ENCODE measurements at places on chromosomes 6 and 20.

DNA sequence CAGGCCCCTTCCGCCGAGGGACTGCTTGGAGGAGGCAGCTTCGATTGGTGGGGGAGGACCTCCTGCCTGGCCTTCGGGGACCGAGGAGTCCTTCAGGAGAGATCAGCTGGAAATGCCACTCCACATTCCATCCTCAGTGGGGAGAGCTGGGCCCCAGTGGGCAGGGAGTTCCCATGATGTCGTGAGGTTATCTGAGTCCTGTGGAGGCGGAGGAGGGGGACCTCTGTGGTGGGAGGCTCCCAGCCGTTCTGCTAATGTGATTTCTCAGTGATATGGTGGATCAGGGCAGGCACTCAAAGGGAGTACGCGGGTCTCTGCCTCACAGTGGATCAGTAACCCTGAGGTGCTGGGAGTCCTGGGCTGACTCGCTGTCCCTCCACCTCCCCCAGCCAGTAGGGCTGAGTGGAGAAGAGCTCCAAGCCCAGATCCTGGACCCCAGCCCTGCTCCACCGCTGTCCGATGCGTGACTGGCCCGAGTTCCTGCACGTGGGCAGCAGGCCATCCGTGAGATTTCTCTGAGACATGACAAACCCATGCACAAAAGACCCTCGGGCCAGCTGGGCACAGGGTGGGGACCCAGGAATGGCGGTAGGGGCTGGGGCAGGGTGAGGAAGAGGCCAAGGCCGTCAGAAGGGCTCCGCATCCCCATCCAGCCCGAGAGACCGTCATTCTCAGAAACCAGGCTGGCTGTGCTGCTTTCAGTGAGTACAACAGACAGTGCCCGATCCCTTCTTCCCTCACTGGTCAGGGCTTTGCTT, 195.8 kb downstream of the TAF4 start:
- DNase-seq, result no peak

GRCh38 chr20:47317127-47317895, 39.2 kb downstream of the ZMYND8 start:
- DNase-seq, result peak; percentile 97

- no peak for DNase-seq
Measured at GRCh38 chr20:48829940-48830339, 2.1 kb upstream of the PREX1 start.

DNA sequence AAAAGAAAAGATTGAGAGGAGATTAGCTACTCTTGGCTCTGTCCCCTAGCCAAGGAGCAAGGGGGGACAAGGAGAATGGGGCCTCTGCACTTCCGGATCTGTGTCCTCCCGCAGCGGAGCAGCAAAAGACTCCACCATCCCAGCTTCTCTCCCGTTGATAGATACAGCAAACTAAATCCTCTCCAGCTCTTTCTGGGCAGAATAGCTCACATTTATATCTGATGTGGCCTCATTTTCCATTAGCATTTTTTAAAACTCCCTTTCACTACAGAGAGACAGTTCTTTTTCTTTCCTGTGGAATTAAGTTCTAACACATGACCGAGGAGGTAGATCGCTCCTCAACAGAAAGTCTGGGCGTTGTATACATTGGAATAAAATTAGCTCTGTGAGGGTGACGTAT, 260.9 kb upstream of the SOX4 start:
- DNase-seq, result no peak

DNA sequence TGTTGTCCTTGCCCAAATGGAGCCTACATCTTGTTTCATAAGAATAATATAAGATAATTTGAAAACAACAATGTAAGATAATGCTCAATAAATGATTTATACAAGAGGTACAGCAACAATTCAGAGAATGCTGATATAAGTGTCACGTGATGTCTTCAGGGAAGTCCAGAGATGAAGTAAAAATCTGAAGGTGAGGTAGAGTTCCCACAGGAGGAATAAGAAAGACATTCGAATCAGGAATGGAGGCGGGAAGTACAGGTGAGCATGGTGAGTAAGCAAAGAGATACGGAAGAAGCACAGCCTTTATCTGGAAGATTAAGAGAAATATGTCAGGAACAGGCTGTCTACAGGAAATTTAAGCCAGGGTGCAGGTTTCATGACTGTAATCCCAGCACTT, 165.9 kb upstream of the MARCKS start:
- no peak for DNase-seq

DNA sequence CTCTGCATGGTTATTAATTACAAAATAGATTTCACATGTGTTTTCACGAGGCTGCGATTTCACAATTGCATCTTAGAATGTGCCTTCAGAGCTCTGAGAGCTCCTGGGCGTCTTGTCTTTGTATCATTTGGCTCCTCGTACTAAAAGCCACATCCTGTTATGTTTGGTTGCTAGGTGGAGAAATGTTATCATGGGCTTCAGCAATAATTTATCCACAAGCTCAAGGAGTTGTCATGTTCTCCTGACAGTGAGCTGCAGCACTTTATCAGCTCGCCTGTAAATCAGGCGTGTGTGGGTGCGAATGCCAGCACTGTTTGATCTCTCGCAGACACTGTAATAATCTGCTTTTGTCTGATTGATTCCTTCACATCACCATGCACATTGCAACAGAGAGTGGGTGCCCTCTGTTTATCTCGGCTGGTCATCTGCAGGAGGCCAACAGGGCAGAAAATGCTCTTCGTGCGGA, 218.6 kb upstream of the ZFP64 start:
- DNase-seq, result peak; percentile 64

DNA sequence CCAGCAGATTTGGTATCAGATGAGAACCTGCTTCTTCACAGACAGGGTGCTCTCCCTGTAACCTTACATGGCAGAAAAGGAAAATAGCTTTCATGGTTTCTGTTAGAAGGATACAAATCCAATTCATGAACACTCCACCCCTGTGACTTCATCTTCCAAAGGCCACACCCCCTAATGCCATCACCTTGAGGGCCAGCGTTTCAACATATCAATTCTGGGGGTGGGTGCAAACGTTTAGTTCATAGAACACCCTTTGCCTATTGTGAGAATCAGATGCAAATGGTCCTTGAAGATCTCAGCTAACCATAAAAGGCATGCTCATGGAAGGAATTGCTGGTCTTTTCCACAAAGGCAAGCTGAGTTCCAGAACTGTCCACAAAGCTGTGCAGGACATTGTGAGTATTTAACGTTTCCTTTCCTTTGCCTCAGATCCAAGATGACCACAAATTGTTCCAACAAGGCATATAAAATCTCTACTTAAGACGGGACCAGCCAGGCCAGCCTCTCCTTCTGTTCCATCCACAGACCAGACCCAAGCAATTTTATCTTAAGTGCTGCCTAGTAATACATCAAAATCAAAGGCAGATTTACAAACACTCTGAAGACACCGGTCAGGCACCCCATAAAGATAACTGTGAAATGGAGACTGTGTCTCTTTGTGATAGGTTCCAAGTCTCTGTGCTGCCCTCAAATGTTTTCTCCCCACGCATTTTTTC, 34.7 kb upstream of the SSTR4 start:
- no peak for DNase-seq

- peak; percentile 85 for DNase-seq
Measured at GRCh38 chr20:6583134-6583738, 184.2 kb upstream of the BMP2 start.

- DNase-seq, result peak; percentile 60
Measured at GRCh38 chr20:4195499-4195898, 180.1 kb upstream of the RNF24 start.

- DNase-seq, result no peak
Measured at GRCh38 chr6:21592953-21593352, 598 bp upstream of the SOX4 start.

DNA sequence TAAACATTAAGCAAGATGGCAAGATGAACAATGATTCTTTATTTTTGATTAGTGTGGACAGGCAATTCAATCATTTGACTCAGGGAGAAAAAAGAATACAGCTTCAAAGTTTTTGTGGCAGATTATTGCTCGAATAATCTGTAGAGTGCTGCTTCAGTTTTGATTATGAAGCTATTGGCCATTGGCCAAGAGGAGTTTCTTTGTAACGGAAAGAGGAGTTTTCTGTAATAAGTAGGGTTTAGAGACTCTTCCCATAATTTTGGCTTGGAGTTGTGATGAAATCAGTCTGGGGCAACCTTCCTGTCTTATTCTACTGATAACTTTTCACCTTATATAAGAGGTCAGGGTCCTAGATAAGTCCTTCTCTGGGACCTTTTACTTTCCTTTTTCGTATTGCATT, 256.7 kb upstream of the RAB32 start:
- no peak for DNase-seq

GRCh38 chr20:59024111-59024530, 4.9 kb downstream of the TUBB1 start:
- DNase-seq, result no peak

- no peak for DNase-seq
Measured at GRCh38 chr6:5191222-5191621, 69.5 kb downstream of the LYRM4 start.

- no peak for DNase-seq
Measured at GRCh38 chr6:135395136-135395535, 102.4 kb downstream of the AHI1 start.

DNA sequence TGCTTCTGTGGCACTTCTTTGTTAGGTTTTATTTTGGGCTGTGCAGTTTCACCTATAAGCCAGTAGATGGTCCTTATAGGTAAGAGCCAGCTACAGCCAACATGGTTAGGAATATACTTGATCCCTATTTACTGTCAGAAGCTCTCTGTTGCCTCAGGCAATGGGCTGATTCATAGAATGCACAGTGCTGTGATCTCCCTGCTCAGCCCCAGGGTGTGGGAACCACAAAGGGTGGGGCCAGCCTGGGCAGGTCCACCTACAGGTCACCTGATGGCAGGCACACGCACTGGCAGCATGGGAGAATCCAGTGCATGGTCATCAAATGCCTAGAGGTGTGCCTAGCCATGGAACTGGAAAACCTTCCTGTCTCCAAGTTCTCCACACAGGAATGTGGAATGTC, 191.9 kb downstream of the MOXD1 start:
- peak; percentile 47 for DNase-seq

- DNase-seq, result peak; percentile 27
Measured at GRCh38 chr20:25233016-25233772, 14.7 kb upstream of the PYGB start.

GRCh38 chr6:137815692-137816091, 51.4 kb upstream of the TNFAIP3 start:
- no peak for DNase-seq

- DNase-seq, result no peak
Measured at GRCh38 chr20:20321134-20321533, 46.8 kb upstream of the INSM1 start.

GRCh38 chr6:168225471-168225911, 94.1 kb downstream of the DACT2 start:
- DNase-seq, result peak; percentile 77

DNA sequence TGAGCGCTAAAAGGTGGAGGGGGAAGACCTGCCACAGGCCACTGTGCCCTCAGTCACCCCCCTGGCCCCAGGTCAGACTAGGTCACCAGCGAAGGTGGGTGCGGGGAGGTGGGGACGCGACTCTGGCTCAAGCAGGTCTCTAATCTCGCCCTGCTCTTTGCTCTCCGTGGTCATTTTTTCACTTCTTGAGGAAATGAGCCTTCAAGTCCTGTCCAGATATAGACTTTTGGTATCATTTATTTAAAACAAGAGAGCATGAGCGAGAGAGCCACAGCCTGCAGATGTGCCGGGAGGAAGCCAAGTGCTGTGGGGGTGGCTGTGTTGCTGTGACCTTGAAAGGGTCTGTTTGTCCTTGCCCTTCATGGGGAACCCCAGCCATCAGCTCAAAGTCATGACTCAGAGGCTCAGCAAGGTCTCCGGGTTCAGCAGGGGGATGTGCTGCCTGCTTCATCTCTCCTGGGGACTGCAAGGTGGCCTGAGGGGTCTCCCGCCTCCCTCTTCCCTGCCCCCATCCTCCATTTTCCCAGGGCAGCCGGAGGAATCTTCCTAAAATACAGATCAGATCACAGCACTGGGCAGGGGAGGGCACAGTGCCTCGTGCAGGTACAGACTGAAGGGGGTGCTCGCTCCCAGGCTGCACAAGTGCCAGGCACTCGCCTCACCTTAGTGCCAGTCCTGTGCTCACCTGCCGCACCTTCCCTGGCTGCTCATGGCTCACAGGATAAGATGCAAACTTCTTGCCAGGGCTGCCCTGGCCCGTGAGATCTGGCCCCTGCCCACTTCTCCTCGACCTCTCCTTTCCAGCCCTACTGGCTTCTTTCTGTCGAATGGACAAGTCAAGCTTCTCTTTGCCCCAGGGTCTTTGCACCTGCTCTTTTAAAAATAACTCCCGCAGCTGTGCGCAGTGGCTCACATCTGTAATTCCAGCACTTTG, 26.5 kb downstream of the SULF2 start:
- no peak for DNase-seq

GRCh38 chr6:108166664-108167448, 1.0 kb downstream of the NR2E1 start:
- DNase-seq, result no peak

GRCh38 chr6:105153676-105154075, 26.1 kb downstream of the POPDC3 start:
- DNase-seq, result no peak

- DNase-seq, result no peak
Measured at GRCh38 chr6:25392372-25392771, 113.2 kb downstream of the CARMIL1 start.

DNA sequence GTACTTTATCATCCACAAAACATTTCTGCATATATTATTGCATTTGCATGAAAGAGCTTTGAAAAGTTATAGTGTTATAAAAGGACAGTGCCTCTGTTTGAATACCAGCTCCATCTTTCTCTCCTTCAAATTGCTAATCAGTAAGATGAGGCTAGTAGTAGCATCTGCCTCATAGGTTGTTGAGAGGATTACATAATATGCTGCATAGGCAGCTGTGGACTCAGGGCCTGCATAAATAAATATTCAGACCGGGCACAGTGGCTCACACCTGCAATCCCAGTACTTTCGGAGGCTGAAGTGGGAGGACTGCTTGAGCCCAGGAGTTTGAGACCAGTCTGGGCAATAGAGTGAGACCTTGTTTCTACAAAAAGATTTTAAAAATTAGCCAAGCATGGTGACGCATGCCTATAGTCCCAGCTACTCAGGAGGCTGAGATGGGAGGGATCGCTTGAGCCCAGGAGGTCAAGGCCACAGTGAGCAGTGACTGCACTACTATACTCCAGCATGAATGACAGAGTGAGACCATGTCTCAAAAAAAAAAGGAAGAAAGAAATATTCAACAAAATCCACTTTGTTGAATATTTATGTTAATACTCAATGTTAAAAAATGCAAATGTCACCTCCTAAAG, 18.3 kb upstream of the SEC63 start:
- no peak for DNase-seq

GRCh38 chr6:7260291-7261031, 52.5 kb downstream of the SSR1 start:
- DNase-seq, result peak; percentile 18

GRCh38 chr6:144855375-144855774, 570.2 kb downstream of the UTRN start:
- no peak for DNase-seq

DNA sequence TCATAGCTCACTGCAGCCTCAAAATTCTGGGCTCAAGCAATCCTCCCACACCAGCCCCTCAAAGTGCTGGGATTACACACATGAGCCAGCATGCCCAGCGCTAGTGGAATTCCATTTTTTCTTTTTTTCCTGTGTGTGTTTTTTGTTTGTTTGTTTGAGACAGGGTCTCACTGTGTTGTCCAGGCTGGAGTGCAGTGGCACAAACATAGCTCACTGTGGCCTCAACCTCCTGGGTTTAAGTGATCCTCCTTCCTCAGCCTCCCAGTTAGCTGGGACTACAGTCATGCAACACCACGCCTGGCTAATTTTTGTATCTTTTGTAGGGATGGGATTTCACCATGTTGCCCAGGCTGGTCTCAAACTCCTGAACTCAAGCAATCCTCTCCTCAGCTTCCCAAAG, 14.1 kb upstream of the PARD6B start:
- DNase-seq, result no peak

Measured in mesendoderm (in vitro differentiated cells).